ENCODE measurements at places on chromosomes 5 and 9. TPM values are rescaled to one million over a fixed set of nuclear protein-coding genes. Genes with fewer than 3 reads are reported as not detected.

Gene HAVCR2
- 101 TPM for polyA plus RNA-seq

Gene PCDHGA2
- polyA plus RNA-seq = not detected

- no peak for DNase-seq
These were observed 72.4 kb downstream of the NUDT12 start for GRCh38 chr5:103490030-103490739.

DNA sequence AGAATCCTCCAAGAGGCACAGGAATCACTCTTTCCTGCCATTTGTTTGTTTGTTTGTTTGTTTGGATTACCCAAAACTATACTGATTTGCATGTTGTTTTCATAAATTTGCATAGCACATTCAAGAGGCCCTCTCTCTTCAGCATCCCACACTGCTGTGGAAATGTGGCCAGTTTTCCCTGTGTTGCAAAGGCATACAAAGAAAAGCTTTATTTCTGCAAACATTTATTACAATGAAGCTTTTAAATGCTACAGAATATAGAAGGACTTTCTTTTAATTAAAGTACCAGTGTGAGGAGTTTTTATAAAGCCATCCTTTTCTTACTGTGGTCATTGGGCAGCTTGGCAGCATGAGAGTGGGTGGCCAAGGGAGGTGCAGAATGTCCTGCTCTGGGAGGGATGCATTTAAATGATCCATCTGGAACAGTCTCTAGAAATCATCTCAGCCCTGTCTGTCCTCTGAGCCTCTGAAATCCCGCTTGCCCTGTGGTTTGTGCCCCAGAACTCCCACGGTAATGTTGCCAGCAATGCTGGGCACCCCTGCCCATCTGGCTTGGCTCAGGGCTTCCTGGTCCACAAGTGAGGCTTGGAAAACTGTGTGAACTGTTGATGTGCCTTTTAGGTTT lies 356.8 kb upstream of the KIF2A start:
- DNase-seq = no peak

- DNase-seq = no peak
These were observed 2309.4 kb upstream of the ACO1 start for GRCh38 chr9:30075022-30075421.

GRCh38 chr5:123452401-123452800 lies 29.2 kb upstream of the CEP120 start:
- DNase-seq = no peak

Measured in immature natural killer cell (primary cell).